ENCODE measurements at places on chromosomes 3 and 15.
A peak's percentile ranks its signal among the peaks of the same experiment; 100 is the strongest.

DNA sequence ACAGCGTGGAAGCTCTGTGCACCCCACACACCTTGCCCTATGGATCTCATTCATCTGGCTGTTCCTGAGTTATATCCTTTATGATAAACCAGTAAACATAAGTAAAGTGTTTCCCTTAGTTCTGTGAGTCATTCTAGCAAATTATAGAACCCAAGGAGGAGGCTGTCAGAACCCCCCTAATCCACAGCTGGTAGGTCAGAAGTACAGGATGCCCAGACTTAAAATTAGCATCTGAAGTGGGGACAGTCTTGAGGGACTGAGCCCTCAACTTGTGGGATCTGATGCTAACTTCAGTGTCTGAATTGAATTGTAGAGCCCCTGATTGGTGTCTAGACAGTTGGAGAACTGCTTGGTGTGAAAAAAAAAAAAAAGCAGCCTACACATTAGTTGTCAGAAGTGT lies 75.1 kb downstream of the B3GNT5 start:
- DNase-seq = no peak

DNA sequence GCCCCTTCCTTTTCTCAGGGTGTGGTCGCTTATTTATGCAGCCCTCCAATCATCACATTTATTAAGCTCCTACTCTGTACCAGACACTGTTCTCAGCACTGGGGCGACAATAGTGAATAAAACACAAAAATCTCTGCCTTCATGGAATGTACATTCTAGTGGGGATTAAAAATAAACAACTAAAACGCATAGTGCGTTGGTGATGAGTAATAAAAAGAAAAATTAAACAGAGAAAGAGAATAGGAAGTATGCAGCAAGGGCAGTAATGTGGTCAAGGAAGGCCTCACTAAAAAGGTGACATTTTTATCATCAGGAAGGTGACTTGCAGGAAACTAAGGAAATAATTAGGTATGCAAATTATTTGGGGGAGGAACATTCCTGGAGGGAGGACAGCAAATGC lies 5.1 kb downstream of the SLC51B start:
- DNase-seq = no peak

DNA sequence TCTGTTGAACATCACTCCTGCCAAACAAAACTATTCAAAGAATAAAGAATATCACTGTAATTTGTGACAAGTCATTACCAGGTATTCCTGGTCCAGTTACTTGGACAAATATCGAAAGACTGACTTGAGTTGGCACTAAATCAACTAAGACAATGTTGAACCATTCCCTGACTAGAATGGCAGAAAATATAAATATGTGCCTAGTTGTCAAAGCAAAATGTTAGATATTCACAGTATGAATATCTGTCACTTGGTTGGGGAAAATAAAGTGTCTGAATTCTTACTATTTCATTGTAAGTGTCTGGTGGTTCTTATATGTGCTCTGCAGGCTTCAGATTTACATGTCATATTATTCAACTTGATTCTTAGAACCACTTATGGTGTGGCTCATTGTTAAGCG lies 470.2 kb downstream of the NAALADL2 start:
- DNase-seq = no peak

DNA sequence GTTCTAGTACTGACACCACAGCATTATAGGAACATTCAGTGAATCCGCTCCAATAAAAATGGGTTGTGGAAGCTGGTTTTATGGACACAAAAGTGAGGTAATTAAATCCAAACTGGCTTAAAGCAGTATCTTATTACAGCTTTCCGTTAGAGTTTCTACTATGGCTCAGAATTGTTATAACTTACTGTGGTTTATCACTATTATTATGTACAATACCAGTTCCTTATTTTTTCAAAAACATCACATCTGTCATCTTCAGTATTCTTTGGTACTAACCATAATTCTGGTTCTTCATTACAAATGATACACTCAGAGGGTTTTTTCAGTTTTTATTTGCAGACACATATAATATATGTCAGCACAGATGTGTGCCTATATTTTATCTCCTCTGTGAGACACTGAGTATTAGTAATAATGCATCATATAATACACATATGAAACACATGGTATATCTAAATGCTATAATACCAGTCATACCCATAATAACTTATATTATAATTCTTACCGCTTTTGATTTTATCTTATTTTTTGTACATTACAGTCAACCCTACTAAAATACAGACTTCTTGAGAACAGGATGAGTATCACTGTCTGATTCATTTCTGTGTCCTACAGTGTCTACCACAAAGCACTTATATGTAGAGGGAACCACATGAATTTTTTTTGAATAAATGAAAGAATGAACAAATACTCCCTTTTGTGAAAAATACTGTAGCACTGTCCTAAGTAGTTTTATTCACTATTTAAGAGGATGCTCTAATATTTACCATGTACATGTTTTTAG lies 39.0 kb downstream of the CMSS1 start:
- no peak for DNase-seq

DNA sequence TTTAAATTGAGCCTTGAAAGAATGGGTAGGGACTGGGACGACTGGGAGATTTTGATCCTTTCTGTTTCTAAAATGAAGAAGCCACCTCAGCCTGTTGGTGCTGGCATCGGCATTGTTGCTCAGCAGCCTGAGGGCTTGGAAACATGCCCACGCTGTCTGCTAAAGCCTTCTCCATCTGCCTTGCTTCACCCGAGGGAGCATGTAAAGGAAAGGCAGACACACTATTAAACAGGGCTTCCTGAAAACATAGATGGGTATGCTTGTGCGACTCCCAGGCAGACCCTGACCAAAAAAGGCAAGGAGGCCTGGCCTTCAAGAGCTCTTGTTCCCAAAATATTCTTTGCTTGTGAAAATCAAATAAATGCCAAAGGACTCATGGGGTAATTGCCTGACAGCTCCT lies 84.2 kb upstream of the SLC4A7 start:
- DNase-seq = peak; percentile 16

- peak; percentile 59 for DNase-seq
Observed at GRCh38 chr15:67805666-67806516, 19.4 kb upstream of the SKOR1 start.

GRCh38 chr3:99774467-99774866 lies 43.2 kb upstream of the CMSS1 start:
- DNase-seq = no peak

- no peak for DNase-seq
Observed at GRCh38 chr3:36677331-36678007, 86.9 kb downstream of the DCLK3 start.

DNA sequence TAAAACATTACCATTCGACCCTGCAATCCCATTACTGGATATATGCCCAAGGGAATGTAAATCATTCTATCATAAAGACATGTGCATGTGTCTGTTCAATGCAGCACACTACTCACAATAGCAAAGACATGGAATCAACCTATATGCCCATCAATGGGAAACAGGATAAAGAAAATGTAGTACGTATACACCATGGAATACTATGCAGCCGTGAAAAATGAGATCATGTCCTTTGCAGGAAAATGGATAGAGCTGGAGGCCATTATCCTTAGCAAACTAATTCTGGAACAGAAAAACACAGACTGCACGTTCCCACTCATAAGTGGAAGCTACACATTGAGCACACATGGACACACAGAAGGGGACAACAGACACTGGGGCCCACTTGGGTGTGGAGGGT lies 20.4 kb upstream of the PYDC2 start:
- no peak for DNase-seq

DNA sequence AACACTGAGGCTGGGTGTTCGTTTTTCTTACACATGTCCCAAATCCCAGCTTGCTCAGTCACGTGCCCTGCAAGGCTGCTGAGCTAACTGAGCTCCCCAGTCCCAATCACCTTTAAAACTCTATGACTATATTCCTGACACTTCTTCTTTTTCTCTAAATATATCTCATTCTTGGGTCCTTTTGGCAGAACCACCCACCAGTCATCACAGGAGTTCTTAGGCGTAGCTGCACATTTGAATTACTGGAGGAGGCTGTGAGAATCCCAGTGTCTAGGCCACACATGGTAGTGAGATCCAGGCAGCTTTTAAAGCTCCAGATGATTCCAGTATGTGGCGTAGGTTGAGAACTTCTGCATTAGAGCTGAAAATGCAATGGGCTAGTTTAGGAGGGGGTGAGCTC lies 66.3 kb downstream of the ST8SIA2 start:
- no peak for DNase-seq

DNA sequence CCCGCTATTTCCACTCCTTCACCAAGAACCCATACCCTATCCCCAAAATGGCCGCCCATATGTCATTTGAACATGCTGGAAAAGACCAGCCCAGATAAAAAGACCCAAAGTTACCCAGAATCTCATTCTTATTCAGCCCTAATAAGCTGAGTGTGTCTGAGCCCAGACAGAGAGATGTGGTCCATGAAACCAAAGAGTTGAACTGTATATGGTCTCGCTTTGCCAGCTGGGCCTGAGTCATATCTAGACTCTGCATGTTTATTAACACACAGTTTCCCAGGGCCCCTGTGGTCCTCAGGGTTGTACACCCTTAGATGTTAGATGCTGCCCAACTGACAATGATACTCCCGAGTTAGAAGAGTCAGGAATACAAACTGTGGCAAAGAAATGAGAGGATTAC lies 201.9 kb upstream of the STRIT1 start:
- DNase-seq = no peak

GRCh38 chr15:38010395-38010794 lies 76.0 kb downstream of the TMCO5A start:
- no peak for DNase-seq

- DNase-seq = peak; percentile 56
Observed at GRCh38 chr3:9179826-9180763, 69.4 kb downstream of the SRGAP3 start.

DNA sequence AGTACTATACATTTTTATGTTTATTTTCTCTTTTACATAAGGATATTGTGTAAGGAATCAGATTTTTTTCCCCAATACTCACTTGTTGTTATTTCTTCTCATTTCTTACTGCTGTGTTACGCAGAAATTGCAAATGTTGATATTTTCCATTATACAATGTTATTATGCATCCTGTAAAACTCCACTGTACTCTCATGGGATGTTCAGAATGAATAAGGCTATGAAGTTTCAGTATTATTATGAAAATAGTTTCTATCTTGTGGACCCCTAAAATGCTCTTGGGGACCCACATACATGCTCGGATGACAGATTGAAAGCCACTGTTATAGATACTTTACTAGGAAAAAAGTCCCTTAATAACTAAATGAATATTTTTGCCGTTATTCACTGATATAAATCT lies 329.4 kb downstream of the EPHA3 start:
- DNase-seq = no peak

GRCh38 chr3:143002083-143002712 lies 828 bp downstream of the U2SURP start:
- peak; percentile 57 for DNase-seq

DNA sequence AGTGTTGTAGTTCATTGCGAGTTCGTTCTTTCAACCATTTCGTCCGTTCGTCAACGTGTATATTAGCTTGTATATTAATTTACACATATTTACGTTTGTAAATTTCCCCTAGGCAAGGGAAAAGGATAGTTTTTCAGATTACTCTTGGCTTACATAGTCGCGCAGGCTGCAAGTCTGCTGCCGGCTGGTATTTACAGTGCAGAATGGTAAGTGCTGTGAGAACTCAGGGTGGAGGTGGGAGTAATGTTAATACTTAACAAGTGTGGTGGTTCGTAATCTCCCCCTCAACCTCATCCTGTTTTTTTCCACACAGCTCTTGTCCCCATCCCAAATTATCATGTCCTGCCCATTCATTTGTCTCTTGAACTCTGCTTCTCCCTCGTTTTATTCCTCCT lies 766 bp downstream of the FAM98B start:
- DNase-seq = no peak

GRCh38 chr3:141920701-141921100 lies 44.3 kb downstream of the ATP1B3 start:
- DNase-seq = no peak

- DNase-seq = no peak
Observed at GRCh38 chr3:189298469-189299375, 127.0 kb downstream of the TPRG1 start.

DNA sequence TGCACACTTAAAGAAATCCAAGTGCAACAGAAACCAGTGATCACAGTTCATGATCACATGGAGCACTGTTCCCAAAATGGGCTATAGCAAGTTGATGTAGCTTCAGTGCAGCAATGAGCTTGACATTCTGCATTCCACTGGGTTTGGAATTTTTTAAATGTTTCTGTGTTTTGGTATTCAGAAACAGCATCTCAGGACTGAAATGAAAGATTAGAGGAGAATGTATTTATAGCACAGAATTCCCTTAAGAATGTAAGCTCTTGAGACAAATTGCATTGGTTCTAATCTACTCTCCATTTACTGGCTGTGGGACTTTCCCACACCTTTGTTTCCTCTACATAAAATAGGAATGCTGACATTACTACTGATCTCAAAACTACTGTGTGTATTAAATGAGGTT lies 162.7 kb downstream of the FGF12 start:
- DNase-seq = no peak

- no peak for DNase-seq
Observed at GRCh38 chr3:37492468-37492867, 318.1 kb upstream of the LRRFIP2 start.

DNA sequence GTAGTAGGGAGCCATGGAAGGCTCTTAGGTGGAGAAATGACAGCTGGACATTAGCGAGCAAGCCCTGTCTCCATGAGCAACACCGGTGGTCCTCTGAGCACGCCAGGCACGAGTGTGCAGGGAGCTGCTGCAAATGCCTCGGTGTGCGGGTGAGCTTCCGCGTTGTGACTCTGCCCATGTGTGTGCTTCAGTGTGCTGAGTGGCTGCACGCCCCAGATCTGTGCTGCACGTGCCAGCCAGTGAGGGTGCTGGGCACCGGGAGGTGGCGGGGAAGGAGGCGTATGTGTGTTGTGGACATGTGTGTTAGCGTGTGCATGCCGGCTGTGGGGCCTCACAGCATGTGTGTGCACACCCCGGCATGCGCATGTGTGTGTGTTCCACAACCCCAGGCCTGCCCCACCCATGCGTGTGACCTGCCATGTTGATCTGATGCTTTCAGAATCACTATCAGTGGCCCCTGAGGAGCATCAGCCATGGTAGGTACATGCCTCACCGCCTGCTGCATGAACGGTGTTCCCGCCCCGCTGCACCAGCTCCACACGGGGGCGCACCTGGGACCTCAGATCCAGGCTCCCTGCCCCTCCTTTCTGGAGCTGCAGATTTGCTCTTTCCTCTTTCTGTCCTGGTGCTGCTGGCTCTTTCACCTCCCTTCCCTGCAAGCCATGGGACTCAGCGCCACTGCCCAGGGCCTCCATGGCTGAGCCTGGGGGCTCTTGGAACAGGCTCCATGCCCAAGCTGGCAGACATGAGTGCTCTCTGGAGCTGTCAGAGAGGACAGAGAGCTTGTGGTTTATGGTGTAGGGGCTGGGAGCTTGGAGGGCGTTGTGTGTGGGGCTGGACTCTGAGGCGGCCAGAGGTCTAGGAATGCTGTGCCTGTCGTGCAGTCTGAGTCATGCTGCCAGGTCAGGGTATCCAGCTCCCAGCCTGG lies 169.4 kb downstream of the TBC1D2B start:
- peak; percentile 65 for DNase-seq

- peak; percentile 40 for DNase-seq
Observed at GRCh38 chr3:16370872-16371740, 106.1 kb downstream of the OXNAD1 start.

DNA sequence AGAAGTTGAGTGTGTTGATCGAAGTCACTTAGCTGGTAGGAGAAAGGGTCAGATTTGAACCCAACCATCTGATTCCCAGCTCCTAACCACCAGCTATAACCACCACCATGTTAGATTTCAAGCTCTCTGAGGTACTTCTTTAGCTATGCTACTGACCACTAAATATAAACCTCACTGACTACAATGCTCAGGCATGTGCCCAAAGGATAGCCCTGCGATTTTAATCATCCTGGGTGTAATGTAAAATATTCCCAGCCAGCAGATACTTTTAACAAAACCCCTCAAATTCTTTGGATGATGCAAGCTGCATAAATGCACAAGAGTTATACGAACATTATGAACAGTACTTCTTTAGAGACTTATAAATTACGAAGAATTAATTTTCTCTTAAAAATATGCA lies 115.2 kb upstream of the TSC22D2 start:
- no peak for DNase-seq
